ENCODE measurements at places on chromosomes 5 and 9.

GRCh38 chr9:93248386-93249040 lies 64.6 kb downstream of the WNK2 start:
- no peak for DNase-seq

- no peak for DNase-seq
Measured at GRCh38 chr5:103209065-103209464, 49.5 kb upstream of the MACIR start.

GRCh38 chr5:144134194-144134826 lies 36.1 kb downstream of the YIPF5 start:
- no peak for DNase-seq

- DNase-seq, result no peak
Measured at GRCh38 chr5:28779161-28779754, 1740.9 kb upstream of the CDH9 start.

GRCh38 chr9:25857147-25857546 lies 178.9 kb upstream of the TUSC1 start:
- DNase-seq, result no peak

GRCh38 chr5:1807451-1808185 lies 6.4 kb downstream of the NDUFS6 start:
- no peak for DNase-seq

DNA sequence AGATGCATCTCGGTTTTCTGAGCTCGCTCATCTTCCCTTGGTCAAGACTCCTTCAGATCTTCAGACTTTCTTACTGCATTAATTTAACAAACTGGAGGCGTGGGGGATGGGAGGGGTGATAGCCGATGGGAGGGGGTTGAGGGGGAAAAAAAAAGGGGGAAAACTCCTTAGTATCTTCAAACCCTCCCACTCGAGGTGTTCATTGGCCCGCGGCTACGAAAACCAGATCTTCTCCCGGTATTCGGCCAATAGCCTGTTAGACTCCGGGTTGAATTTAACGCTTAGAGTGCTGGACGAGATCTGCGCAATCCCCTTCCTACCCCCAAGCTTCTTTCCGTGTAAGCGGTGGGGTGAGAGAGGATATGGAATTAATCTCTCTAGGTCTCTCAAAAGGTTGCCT lies 689 bp upstream of the GLRA1 start:
- DNase-seq, result no peak

DNA sequence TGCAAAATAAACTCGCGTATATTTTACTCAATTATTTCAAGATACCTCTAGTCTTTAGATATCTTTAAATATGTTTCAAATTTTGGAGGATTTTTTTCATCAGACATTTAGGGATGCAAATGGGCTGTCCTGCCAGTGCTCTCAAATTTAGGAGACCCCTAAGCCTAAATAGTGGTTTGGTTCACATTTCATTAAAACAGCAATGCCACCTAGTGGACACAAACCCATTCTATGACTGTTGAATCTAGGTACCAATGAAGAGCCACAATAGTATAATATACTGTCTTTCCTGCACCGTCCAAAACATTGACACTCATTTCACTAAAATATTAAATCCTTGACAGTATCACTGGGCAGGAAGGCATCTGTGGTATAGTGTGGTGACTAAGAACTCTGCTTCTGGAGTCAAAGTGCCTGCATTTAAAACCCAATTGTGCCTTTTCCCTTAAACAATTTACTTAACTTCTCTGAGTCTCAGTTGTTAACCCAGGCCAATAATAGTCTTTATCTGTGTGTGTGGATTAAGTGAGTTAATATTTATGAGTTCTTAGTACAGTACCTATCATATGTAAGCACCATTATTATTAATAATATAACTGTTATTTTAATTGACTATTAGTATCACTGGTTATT lies 148.0 kb downstream of the RORB start:
- no peak for DNase-seq

DNA sequence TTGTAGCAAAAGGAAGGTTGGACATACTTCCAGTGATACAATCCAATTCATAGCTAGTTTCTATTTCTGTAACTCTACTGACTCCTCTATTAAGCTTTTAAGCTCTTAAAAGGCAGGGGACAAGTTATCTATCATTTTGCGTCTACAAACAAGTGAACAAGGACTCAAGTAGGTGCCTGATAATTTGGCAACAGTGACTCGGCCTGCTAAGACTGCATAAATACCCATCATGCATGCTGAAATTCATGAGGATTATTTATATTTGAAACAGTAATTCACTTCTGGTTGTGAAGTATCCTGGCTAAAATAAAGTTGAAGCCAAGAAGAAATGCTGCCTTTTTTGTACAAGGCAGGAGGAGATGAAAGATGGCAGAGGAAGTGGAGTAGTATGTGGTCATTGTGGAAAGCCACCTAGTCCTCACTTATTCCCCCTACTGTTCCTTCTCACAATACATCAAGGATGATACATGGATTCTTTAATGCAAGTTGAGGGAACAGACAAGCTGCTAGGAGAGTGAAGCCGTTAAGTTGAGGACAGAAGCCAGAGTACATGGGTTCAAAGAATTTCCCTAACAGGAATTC lies 74.0 kb downstream of the MRPS27 start:
- DNase-seq, result no peak

DNA sequence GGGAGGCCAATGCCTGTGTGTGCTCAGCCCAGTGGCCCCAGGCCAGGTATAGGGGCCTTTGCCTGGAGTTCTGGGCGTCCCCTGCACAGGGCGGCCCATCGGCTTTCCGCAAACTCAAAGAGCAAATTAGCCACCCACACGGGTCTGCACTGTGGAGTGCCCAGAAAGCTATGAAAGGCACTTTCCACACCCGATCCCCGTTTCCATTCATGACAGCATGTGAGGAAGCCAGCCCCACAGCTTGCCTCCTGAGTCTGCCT lies 5.2 kb downstream of the DBH start:
- DNase-seq, result no peak

DNA sequence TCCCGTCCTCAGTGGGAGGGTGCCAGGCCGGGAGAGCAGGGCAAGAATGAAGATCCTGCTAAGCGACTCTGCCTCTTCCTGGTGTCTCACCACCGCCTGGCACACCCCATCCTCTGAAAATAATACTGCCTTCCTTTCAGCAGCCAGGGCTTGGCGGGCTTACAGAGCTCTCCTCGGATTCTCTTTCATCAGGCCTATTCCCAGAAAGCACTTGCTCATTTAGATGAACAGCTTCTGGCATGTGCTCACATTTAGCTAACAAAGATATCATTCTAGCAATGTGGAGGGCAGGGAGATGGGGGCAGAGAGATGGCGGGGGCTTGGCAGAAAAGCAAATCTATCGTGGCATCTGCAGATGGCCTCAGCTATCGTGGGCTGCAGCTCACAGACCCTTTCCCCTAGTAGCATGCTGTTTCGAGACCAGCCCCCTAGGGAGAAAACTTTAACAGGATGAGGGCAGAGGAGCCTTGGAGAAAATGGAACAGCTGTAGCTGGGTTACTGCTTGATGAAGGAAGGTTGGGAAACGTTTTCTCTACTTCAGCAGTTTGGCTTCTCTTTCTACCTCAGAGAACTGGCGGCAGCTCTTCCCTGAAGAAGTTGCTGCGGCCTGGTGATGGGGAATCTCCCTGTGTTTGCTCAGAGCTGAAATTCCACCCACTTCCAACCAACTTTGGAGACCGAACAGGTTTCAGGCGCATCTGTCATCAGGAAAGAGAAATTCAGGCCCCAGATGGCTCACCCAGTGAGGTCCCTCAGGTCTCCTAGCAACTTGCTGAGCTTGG lies 102.1 kb downstream of the TMEM174 start:
- no peak for DNase-seq

DNA sequence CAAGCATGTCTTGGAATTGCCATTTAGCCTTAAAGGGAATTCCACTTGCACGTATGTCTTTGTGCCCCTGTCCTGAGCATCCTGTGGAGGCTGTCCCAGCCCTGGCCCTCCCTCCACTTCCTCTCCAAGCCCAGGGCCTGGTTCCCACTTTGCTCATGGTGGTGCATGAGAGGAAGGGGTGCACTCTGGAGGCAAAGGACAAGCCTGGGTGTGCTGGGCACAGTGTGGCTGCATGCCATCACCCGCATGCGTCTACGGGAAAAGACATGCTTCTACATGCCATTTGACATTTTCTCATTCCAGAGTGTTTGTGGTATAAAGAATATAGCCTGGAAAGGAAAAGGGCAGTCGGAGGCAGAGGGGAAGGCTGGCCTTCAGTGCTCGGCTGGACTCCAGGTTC lies 7.2 kb upstream of the IRX2 start:
- no peak for DNase-seq

DNA sequence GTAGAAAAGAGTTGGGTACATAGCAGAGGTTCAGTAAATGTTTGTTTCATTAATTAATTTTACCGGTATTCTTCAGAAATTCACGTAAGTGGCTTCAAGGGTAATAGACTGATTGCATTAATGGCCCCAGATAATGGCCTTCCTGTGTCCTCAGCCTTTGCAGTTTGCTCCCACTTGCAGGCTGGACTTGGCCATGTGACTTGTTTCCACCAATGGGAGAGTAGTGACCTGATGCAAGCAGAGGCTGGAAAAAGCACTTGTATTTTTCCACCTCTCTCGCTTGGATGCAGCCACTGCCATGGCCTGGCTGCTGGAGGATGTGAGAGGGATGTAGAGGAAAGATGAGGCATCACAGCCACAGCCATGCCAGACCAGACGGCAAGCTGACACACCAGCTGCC lies 480.9 kb downstream of the CDK5RAP2 start:
- no peak for DNase-seq

DNA sequence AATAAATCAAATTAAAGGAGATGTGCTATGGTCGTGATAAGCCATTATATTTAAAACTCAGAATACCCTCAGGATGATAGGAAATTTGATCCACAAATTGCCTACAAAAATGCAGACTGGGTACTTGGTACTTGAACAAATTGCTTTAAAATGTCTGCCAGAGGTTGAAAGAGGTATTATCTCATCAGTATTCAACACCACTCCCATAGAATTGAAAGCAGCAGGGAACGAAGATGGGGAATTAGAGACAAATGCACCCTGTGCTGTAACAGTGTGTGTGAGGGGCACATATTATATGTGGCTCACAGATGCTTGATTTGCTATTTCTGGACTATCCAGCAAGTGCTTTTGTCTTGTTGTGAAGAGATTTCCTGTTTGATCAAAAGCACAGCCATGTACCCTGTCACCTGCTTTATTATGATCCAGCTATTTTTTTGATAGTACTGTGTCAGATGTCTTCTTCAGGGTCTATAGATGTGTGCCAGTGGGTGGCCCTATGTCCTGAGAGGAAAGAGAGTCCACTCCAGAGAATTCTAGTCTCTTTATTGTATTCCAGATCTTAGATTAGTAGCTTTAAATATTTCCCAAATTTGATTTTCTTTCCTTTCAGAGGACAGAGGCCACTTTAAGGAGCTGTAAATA lies 120.1 kb downstream of the XRCC4 start:
- no peak for DNase-seq

DNA sequence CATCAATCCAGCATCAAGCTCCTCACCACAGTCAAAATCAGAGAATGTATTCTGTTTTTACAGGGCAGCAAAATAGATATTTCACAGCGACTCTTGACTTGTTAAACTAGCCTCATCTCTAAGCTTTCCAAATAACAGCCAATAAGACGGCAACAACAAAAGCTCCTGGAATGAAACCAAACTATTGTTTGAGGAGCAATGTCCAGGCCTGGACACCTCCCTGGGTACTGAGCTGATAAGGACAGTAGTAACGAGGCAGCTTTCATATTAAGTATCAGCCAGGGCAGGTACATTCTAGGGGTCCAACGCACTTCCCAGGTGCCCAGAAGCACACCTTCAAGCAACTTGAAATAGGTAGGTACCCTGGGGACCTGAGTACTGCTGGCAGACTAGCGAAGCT lies 260.3 kb downstream of the ENC1 start:
- DNase-seq, result no peak

- DNase-seq, result no peak
Measured at GRCh38 chr9:19155106-19155935, 28.0 kb upstream of the PLIN2 start.

DNA sequence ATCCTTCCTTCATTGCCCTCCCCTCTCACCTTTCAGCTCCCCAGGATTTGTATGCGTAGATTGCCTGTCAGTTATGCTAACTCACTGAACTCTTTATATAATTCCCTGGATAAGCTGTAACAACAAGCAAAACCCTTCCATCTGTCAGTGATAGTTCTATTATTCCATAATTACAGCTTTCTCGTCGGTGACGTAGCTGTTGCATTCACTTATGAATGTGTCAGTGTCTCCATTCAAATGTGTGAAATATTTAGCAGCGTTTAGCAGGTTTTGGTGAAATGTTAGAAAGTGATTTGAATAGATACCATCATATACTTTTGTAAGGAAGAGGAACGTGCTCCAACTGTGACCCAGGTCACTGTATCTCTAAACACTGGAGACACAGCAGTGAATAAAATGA lies 45.2 kb downstream of the PIP5K1B start:
- DNase-seq, result no peak

DNA sequence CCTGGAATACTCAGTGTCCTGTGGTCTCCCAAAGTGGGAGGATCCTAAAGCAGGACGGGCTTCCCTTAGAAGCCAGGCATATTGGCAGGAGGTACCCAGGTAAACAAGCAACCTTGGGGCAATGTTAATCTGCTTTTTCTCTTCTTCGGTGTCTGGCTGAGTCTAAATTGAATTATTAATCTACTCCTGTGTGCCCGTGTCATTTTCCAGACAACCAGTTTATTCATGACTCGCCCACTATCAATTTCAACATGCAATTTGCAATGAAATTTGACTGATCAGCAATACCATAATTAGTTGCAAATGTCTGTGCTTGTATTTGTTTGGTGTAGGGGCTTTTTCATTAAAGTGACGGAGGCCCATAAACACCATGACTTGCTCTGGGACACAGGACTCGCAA lies 32.9 kb upstream of the JADE2 start:
- no peak for DNase-seq

DNA sequence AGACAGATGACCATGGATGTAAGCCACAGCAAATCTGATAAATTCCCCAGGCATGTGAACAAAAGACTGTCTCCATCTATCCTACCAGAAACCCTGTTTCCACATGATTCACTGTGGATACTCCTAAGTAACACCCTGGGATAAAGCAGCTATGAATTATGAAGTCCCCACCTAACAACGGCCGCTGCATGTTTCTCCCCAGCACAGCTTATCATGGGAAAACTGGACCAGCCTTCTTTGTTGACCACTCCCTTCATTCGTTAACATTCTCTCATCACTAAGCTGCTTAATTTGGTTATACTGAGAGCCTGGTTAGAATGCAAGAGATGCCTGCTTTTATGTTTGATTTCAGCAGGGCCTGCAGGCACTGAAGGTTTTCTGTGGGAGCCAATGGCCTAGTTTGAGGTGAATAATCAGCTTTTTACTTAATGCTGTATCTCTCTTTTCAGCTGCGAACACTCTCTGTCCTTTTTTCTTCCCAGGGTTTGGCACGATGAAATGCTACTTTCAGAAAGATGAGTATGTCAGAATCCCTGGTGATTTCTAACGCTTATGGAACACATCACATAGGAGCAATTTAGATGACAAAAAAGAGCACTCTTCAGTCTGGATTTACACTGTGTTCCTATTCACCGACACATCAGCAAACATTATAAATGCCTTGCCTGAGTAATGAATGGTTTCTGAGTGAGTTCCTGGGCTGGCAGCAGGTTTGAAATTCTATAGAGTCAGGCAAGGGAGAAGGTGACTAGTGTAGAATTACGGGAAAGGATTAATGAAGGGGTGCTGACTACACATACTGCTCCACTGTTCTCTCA lies 318.4 kb upstream of the ZNF608 start:
- DNase-seq, result no peak

- no peak for DNase-seq
Measured at GRCh38 chr9:97935276-97935675, 2.7 kb downstream of the HEMGN start.

All from CD8-positive, alpha-beta T cell (primary cell).